ENCODE measurements at places on chromosomes 12 and 14.

- DNase-seq, result no peak
Observed at GRCh38 chr14:75858362-75858761, 123.4 kb downstream of the TGFB3 start.

DNA sequence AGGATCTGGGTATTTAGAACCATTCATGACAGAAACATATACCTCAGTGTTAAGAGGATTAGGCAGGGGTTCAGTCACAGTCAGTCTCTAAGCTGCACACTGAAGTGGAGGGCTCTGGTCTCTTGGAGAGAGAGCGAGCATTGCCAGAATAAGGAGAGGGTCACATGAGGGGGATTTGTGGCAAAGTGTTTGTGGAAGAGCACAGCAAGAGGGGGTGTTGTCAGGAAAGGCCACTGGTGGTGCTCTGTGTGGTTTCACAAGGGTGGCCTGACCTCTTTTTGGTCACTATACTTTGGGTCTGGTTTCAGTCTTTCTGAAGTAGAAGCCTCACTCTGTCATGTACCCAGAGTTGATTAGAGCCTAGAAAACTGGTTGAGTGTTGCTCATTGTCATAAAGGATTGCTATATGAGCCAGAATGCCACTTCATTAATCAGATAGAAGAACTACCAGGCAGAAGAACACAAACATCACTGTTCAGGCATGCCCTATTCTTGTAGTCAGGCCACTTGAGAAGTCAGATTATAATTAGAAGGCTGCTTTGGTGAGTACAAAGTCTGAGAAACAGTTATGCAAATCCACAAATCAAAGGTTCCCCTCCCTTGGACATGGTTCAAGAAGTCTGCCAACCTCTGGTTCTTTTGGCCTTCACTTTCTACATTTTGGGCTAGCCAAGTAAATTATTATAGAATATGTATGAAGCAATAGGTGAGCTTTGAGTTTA is 8.4 kb downstream of the TMEM19 start:
- DNase-seq, result no peak

DNA sequence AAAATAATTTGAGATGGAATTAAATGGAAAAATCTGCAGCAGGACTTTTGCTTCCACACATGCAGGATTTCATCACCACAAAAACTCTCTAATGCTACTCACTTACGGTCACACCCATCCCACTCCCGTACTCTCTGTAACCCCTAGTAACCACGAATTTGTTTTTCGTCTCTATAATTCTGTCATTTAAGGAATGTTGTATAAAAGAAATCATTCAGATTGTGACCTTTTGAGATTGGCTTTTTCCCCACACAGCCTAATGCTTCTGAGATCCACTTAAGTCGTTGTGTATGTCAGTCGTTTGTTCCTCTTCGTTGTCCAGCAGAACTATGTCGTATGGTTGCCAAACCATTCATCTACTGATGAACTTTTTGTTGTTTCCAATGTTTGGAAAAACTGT is 19.8 kb upstream of the PZP start:
- no peak for DNase-seq

DNA sequence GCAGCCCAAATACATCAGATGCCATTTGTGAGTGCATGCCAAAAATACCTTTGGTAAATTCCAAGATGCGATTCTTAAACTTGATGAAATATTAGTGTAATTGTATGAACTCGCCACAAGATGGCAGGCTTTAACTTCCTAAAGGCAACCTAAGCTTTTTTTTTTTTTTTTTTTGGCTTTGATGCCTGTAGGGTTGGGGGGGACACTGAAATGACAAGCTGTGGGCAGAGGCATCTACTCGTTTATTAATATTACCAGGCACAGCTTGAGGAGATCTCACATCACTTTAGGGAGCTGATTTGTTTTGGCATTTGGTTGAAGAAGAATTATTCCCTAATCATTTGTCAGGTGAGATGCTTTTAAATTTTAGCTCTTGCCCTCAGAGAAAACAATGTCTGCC is 126.7 kb upstream of the CCDC196 start:
- no peak for DNase-seq

GRCh38 chr12:6791931-6792520 is 2.7 kb downstream of the CD4 start:
- DNase-seq, result peak; percentile 73

- DNase-seq, result no peak
Observed at GRCh38 chr12:87660987-87661774, 368.0 kb downstream of the C12orf50 start.

GRCh38 chr12:128314611-128315010 is 47.6 kb downstream of the TMEM132C start:
- no peak for DNase-seq

- peak; percentile 83 for DNase-seq
Observed at GRCh38 chr12:6285063-6285477, 25.4 kb upstream of the PLEKHG6 start.

- no peak for DNase-seq
Observed at GRCh38 chr14:66982247-66982646, 207.0 kb upstream of the GARIN2 start.

- DNase-seq, result no peak
Observed at GRCh38 chr12:49365542-49365941, 1.7 kb upstream of the SPATS2 start.

DNA sequence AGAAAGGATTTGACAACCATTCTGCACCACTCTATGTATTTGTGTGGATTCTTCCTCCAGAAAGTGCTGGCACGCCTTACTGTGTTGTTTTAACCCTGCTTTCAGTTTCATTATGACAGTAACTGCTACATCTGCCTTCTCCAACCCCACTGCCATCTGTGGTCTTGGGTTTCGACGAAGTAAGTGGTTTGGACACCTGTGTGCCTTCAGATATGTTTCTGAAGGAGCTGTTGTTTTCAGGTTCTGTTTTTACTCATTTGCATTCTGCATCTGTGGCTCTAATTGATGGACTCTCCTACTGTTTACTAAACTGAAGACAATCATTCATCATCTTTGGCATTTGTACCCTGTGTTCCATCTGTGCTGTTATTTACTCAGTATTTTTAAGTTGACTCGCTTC is 4.1 kb downstream of the TSHR start:
- peak; percentile 81 for DNase-seq

- DNase-seq, result no peak
Observed at GRCh38 chr12:53712059-53712643, 15.1 kb downstream of the CALCOCO1 start.

DNA sequence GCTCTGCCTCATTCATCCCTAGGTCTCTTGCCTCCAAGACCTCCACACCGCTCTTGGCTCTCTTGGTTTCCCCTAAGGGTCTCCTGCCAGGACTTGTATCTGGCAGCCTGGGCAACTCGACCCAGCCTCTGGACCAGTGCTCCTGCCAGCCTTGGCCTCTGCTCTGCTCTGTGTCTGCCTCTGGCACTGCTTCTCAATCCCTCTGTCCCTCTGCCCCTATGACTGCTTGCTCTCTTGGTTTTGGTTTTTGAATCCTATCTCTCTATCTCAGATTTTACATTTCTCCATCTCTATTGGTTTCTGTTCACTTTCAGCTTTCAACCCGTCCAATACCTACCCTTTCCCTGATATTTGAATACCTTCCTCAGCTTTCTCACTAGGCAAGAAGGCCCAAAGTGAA is 6.3 kb downstream of the ITGA5 start:
- DNase-seq, result peak; percentile 65

GRCh38 chr14:80926397-80927082 is 15.0 kb downstream of the CEP128 start:
- DNase-seq, result no peak

DNA sequence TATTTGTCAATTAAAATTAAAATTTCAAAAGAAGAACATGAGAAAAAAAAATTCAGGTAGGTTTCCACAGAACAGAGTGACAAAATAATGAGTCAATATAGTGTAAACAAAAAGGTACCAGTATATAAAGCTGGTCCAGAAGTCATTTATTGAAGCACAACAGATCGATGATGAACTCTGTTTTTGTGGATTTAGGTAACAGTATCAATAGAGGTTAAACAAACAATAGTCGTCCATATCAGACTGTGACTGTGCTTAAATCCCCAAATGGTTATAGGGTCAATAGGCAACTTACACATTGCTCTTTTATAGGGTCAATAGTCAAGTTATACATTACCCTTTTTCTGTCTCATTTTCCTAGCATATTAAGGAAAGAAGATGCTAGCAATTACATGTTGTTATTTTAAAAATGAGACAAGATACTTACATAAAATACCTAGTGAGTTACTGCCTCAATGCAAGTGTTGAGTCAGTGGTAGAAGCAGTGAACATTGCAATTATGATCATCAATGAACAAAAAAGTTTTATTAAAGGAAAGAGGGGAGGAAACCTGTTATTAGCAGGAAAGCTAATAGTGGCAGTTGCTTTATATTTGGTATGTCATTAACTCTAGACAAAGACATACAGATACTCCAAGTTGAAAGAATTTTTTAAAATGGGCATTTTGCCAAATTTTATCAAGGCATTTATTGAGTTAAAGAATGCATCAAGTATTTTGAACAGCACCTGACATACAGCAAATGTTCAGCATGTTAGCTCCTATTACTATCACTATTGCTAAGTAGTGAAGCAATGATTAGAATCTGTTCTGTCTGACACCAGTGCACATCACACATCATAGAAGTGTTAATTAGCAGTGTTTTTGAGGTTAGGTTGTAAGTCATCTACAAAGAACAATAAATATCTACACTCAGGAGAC is 102.9 kb downstream of the CCER1 start:
- no peak for DNase-seq

DNA sequence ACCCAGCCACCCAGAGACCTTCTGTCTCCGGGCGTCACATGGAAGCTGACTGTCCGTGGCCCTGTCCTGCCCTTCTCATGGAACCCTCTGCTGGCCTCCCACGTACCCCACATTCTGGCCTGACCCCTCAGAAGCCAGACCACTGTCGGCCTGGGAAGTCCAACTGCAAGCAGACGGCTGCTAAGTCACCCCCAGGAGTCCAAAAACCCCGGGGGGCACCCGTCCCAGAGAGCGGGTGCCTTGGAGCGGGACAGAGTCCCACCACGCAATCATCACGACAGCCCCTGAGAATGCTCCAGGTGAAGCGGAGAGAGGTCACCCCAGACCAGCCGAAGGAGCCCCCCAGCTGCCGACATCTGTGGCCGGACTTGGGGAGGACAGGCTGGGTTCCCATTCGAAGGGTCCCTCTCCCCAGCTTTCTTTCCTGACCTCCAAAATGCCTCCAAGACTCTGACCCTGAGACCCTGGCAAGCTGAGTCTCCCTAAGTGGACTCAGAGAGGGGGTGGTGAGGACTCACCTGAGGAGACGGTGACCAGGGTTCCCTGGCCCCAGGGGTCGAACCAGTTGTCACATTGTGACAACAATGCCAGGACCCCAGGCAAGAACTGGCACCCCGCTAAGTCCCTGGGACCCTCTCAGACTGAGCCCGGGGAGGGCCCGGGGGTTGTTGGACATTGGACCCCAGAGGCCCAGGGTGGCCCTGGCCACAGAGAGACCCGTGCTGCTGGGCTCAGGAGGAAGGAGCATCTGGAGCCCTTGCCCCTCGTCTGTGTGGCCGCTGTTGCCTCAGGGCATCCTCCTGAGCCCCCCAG is 337.1 kb downstream of the TMEM121 start:
- DNase-seq, result peak; percentile 62

- no peak for DNase-seq
Observed at GRCh38 chr12:10562306-10562933, 51.0 kb downstream of the MAGOHB start.

GRCh38 chr12:132264086-132265010 is 65.0 kb downstream of the GALNT9 start:
- DNase-seq, result no peak

GRCh38 chr12:50234347-50234746 is 49.0 kb downstream of the LIMA1 start:
- DNase-seq, result no peak

- DNase-seq, result no peak
Observed at GRCh38 chr12:121775501-121775900, 18.0 kb downstream of the RHOF start.

DNA sequence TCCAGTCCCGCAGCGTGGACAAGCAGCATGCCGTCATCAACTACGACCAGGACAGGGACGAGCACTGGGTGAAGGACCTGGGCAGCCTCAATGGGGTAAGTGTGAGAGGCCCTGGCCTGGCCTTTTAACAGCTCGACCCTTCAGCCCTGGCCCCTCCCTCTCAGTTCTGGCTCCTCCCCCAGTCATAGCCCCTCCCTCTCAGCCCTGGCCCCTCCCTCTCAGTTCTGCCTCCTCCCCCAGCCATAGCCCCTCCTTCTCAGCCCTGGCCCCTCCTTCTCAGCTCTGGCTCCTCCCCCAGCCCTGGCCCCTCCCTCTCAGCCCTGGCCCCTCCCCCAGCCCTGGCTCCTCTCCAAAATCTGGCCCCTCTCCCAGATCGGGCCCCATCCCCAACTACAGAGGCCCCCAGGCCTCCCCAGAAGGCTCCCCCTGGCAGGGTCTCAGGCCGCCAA is 11.2 kb downstream of the CEP170B start:
- peak; percentile 74 for DNase-seq

DNA sequence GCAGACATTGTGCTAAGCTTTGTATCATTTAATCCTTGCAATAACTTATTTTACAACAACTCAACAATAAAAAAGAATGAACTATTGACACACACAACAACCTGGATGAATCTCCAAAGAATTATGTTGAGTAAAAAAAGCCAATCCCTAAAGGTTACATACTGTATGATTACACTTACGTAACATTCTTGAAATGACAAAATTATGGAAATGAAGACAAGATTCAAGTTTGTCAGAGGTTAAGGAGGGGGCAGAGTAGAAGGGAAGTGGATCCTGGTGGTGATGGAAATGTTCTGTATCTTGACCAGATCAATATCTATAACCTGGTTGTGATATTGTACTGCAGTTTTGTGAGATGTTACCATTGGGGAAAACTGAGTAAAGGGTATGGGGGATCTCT is 63.2 kb upstream of the LMNTD1 start:
- no peak for DNase-seq

GRCh38 chr14:23028799-23029198 is 5.9 kb downstream of the PSMB5 start:
- no peak for DNase-seq

DNA sequence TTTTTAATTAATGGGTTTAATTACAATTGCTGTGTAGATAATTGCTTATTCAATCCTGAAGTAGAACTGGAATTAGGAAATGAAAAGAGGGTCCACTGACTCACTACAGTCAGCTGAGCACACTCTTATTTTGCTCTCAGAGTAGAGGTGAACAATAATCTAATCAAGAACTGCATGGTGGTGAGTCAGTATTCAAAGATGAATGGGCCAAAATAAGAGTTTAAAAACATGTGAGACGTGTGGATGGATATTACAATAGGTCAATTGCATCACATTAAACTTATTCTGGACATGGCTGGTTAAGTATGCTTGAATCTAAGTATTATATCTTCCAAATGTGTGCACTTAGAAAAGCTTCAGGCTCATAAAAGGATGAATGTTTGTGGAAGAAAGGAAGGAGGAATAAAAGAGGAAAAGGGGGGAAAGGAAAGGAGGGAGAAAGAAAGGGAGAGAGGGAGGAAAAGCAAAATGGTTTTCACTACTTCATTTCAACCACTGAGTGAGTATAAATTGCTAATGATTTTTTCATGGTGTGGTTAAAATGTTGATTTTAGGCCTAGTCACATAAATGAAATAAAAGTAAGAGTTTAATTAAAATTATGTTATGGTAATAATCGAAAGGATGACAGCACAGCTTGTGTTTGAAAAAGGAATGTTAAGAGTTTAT is 27.0 kb upstream of the EEA1 start:
- no peak for DNase-seq
